ENCODE measurements at places on chromosomes 5 and 9. TPM values are rescaled to one million over a fixed set of nuclear protein-coding genes. Genes with fewer than 3 reads are reported as not detected.

Gene FAM169A
- 4.6 TPM for polyA plus RNA-seq

Gene PLEKHG4B
- 0.01 TPM for polyA plus RNA-seq

Gene DIPK1B
- polyA plus RNA-seq, result 0.08 TPM

Gene NUTM2F
- polyA plus RNA-seq, result not detected

Gene ORM2
- polyA plus RNA-seq, result not detected

Gene NDOR1
- polyA plus RNA-seq, result 17.9 TPM

Gene PCDHA9
- 0.03 TPM for polyA plus RNA-seq

Gene HTR1A
- not detected for polyA plus RNA-seq

Gene ZFP37
- 1.4 TPM for polyA plus RNA-seq

Gene ST8SIA4
- 22.0 TPM for polyA plus RNA-seq

Gene SLC25A2
- not detected for polyA plus RNA-seq

Gene CATSPER3
- polyA plus RNA-seq, result 0.12 TPM

Gene EDIL3
- 0.17 TPM for polyA plus RNA-seq

Gene PAEP
- polyA plus RNA-seq, result not detected

Gene TMEM171
- polyA plus RNA-seq, result not detected

Gene EGFL7
- 0.19 TPM for polyA plus RNA-seq

Gene GPX8
- not detected for polyA plus RNA-seq

Gene TRMT10B
- 7.4 TPM for polyA plus RNA-seq

Gene SLC24A2
- not detected for polyA plus RNA-seq

Gene IFNA13
- not detected for polyA plus RNA-seq

Gene TEX48
- not detected for polyA plus RNA-seq

Gene SLC36A3
- polyA plus RNA-seq, result not detected

Gene EIF4E1B
- polyA plus RNA-seq, result not detected

Gene PDE8B
- 0.44 TPM for polyA plus RNA-seq

Gene PRRX2
- polyA plus RNA-seq, result not detected

Gene SCGB3A2
- polyA plus RNA-seq, result not detected

Gene JAKMIP2
- 0.63 TPM for polyA plus RNA-seq

Gene EXD3
- 3.7 TPM for polyA plus RNA-seq

Gene SKIC3
- polyA plus RNA-seq, result 56.7 TPM

Gene C5orf52
- polyA plus RNA-seq, result not detected

Gene SPATA31E1
- polyA plus RNA-seq, result not detected

Gene FRRS1L
- polyA plus RNA-seq, result not detected

Gene GRXCR2
- not detected for polyA plus RNA-seq

Gene PSD2
- polyA plus RNA-seq, result not detected

Gene ODF2
- polyA plus RNA-seq, result 55.6 TPM

Gene IFNA2
- polyA plus RNA-seq, result not detected

Gene CDH9
- not detected for polyA plus RNA-seq

Gene TPPP
- polyA plus RNA-seq, result 0.24 TPM

Gene CKMT2
- polyA plus RNA-seq, result 0.70 TPM

Gene IFNE
- not detected for polyA plus RNA-seq

Gene NNT
- polyA plus RNA-seq, result 64.9 TPM

Gene WDR31
- polyA plus RNA-seq, result 1.2 TPM

Gene ADAMTS19
- polyA plus RNA-seq, result not detected

Data from GM12878 (cell line).